Activated naive CD8-positive, alpha-beta T cell treated with anti-CD3 and anti-CD28 coated beads, Interleukin-2, amount 50 U/mL, for 24 hours (primary cell): ENCODE measurements at places on chromosomes 4 and X.

GRCh38 chr4:9832640-9833039 lies 51.2 kb downstream of the DRD5 start:
- no peak for DNase-seq

- no peak for DNase-seq
These were observed 92.0 kb upstream of the DKK2 start for GRCh38 chr4:107128116-107128515.

DNA sequence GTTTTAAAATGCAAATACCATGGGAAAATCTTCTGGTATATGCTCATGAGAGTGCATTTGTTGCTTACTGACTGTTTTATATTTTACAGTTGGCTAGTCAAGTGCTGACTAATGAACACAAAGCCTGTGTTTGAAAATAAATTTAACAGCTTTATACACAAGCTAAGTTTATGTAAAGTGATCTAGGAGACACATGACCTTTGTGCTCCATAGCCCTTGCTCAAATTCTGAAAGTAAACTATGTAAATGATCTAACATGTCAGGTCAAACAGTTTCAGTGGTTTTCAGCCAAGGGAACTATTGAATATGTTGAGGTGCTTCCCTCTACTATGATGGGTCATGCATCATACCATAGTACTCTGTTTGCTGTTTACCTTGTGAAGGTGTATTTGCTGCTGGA lies 36.7 kb downstream of the DIAPH2 start:
- no peak for DNase-seq

DNA sequence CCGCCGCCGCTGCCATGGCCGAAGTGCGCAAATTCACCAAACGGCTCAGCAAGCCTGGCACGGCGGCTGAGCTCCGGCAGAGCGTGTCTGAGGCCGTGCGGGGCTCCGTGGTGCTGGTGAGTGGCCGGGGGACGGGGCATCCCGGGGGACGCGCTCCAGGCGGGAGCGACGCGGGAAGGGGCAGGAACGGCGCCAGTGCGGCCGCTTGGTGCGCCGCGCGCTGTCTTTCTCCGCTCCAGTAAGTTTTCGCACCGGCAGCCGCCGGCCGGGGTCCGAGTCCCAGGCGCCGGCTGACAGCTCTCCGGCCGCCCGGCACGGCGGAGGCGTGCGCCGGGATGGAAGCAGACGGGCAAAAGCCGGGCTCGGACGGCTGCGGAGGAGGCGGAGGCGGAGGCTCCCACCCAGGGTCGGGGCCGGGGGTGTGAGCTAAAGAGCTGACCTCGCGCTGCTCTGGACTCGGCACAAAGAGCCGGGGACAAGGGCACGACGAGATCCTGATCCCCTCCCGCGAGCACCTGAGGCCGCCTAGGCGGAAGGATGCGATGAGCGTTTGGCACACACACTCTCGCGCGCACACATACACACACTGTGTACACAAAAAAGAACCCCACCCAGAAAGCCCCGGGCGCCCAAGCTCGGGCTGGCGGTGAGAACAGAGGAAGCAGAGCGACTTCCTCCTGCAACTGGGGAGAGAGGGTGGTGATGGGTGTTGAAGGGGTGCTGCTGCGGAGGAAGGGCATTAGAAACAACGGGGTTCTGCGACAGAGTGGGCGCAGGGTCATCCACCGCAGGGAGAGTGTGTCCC lies 545 bp downstream of the DOCK11 start:
- DNase-seq, result peak; percentile 67

GRCh38 chr4:47741200-47741599 lies 96.7 kb downstream of the CORIN start:
- DNase-seq, result no peak

GRCh38 chr4:19650903-19651864 lies 600.5 kb upstream of the SLIT2 start:
- no peak for DNase-seq

DNA sequence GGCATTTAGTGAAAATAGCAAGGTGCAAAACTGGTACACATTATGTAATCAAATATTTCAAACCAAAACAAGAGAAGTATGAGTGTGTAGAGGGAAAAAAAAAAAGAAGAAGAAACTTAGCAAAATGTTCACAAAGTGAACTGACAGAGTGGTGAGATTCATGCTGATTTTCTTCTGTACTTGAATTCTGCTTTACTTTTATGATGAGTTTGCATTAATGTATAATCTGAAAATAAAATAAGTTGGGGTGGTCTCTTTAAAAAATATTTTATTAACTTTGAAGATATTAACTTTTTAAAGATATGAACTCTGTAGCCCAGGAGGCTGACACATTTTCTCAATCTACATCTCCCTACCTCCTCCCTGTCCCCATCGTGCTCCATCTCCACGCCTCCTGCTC lies 185.1 kb downstream of the QDPR start:
- no peak for DNase-seq

- DNase-seq, result no peak
These were observed 4.6 kb downstream of the HMX1 start for GRCh38 chr4:8866828-8867623.
